Ascending aorta (tissue), 2 donors: ENCODE measurements at places on chromosomes 4 and X. TPM values are rescaled to one million over a fixed set of nuclear protein-coding genes. Genes with fewer than 3 reads are reported as not detected.

DNA sequence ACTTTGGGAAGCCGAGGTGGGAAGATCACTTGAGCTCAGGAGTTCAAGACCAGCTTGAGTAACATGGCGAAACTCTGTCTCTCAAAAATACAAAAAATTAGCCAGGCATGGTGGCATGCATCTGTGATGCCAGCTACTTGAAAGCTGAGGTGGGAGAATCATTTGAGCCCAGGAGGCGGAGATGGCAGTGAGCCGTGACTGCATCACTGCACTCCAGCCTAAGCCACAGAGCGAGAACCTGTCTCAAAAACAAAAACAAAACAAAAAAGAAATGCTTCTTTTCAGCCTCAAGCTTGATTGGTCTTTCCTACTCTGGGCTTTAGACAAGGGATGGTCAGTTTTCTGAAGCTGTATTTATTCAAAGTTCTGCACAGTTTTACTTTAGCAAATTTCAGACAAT is 15.8 kb upstream of the DHRSX start:
- DNase-seq = no peak

GRCh38 chrX:65997978-65998717 is 41.7 kb downstream of the VSIG4 start:
- DNase-seq = no peak

GRCh38 chr4:154781983-154782293 is 866 bp downstream of the RBM46 start:
- no peak for DNase-seq

- peak; percentile 40 for DNase-seq
These were observed 137.4 kb downstream of the NSUN7 start for GRCh38 chr4:40886931-40887763.

DNA sequence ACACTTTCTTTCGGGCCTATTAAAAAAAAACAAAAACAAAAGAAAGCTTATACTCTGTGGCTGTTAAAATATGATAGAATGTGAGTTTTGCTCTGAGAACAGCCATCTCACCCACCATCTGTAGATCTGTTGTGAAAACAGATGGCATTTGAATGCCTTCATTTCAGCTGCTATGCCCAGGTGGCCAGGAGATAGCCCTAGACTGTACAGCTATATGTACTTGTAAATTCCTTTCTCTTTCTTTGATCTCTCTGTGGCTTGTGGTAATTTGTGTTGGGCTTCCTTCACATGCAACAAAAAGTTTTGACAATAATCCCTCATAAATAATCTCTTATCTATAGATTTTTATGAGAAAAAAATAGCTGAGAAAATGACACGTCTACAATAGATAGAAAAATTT is 38.1 kb downstream of the PNPLA4 start:
- DNase-seq = no peak

GRCh38 chrX:584572-584971 is 46.0 kb upstream of the SHOX start:
- no peak for DNase-seq

DNA sequence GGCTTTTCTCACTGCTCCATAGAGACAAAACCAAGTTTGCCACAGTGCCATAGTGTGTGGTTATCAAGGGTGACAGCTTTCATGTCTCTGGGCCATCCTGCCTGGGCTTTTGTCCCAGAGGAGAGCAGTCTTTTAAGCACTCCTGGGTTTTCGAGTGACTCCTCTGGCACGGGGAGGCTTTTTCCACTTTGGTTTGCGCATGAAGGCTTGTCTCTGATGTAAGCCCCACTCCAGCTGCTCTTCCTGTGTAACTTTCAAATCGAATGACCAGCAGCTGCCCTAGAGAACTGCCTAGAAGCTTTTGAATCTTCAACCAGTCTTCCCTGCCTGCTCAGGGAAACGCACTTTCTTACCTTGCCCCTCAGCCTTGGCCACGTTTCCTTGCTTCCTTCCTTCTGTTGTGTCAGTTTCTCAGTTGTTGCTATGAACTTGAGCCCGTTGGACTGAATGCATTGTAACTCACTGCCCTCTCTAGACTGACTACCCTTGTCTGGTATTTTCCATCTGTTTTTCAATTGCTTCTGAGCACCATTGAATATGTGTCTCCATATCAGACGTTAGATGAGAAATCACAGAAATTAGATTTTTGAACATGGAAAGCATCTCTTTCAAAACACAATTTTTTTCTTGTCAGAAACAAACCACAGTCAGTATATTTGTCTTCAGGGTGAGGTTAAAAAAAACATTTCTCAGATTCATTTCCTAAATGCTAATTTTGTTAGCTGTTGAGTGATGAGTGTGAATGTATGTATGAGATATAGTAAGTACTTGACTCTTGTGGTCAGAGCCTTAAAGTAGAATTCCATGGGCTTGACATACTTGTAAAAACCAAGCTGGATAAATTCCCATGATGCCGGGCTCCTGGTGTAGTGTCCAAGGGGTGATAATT is 45.3 kb downstream of the SLC9A6 start:
- DNase-seq = no peak

DNA sequence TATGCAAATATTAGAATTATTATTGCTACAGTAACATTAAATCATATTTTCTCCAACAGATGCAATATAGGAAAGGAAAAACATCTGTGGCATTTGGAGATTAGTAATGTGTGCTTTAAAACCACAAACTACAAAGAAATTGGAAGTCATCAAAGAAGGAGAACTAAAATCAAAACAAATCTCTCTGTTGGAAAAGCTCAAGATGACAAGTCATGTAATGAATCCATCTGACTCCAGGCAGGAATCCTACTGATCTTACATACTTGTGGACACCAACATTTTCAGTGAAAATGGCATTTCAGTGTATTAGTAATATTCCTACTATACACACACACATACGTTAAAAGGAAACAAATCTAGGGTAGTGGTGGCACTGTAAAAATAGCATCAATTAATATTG is 98.2 kb downstream of the SLC39A8 start:
- no peak for DNase-seq

GRCh38 chrX:109635146-109635545 is 10.2 kb upstream of the KCNE5 start:
- DNase-seq = no peak

DNA sequence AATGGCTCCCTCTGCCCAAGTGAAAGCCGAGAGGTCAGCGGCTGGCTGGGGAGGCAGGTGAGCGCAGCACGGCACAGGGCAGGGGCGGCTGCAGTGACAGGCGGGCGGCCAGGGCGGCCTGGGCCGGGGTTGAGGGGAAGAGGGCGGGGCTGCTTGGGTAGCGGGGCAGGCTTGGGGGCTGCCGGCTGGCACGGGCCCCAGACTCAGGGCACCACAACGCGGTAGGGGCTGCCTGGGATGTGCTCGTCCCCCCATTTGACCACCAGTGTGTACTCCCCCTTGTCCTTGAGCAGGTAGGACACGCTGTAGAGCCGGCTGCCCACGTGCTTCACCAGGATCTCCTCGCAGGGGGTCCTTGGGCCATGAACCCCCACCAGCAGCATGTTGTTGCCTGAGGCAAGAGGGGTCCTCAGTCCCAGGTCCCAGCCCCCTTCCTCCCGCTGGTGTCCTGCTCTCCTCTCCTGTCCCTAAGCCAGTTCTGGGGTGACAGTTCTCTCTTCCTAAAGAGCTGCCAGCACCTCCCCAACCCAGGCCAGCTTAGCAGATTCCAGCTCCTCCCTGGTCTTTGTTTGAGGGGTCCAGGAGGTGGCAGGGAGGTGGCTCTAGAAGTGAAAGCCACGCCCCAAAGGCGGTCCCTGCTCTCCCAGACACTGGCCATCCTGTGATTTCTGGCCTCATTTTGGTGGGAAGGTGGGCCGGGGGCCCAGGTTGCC is 25.6 kb downstream of the FLNA start:
- DNase-seq = no peak

DNA sequence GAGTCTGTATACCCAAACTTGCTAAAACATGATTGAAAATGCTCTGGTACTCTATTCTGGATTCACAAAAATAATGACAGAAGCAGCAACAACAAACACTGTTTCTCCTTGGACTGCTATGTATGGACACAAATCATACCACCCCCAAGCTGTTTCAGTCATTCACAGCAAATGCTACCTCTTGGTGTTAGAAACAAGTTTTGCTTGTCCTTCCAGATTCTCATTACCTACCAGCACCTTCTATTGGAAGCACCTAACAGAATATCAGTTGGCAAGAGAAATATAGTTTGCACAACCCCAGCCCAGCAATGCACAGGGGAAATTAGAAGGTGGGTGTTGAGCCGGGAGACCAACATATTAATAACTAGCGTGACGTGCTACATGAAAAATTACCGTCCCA is 1950.9 kb downstream of the C4orf33 start:
- no peak for DNase-seq

The GSX2 gene
- total RNA-seq = not detected

The EDA gene
- total RNA-seq = 1.7 TPM

The ASMT gene
- 37.5 TPM for total RNA-seq

The NPY1R gene
- 248 TPM for total RNA-seq
